ENCODE measurements at places on chromosomes 3 and 15.

DNA sequence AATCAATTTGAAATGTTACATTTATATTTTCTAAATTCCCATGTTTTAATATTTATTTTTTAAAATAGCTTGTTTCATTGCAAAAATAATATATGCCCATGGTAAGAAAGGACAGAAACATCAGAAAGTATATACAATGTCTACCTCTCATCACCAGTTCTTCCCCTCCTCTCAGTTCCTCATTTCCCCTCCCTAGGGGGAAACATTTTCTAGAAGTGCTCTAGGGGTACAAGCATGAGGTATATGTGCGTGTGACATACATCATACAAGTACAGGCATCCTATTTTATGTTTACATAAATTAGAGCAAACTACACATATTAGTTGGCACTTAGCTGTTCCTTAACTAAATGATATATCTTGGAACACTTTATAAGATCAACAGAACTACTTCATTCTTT lies 189.3 kb upstream of the VEPH1 start:
- DNase-seq: no peak

GRCh38 chr15:67781907-67782690 lies 43.2 kb upstream of the SKOR1 start:
- no peak for DNase-seq

DNA sequence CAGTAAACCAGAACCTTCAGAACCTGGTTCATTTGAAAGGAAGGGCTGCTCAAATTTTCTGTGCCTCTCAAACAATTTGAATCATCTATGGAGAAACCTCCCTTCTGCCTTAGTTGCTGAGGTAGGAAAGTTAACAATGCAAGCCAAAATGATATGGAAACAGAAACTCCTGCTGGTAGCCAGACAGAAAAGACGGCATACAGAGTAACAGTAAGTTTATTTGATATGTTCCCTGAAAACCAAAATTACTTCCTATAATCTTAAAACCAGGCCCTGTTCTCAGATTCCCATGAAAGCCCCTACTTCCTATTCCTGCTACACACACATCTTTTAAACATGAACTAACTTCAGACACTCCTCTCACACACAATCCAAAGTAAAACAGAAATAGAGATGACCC lies 86.2 kb downstream of the TBC1D5 start:
- DNase-seq: no peak

- DNase-seq: no peak
Observed at GRCh38 chr3:11140030-11140712, 14.1 kb upstream of the HRH1 start.

- no peak for DNase-seq
Observed at GRCh38 chr3:8593021-8593827, 51.4 kb downstream of the SSUH2 start.

GRCh38 chr3:7813365-7813764 lies 688.3 kb upstream of the LMCD1 start:
- DNase-seq: no peak

- DNase-seq: no peak
Observed at GRCh38 chr3:63661242-63661641, 8.8 kb downstream of the SNTN start.

GRCh38 chr15:68843425-68844311 lies 23.0 kb upstream of the ANP32A start:
- peak; percentile 12 for DNase-seq

- no peak for DNase-seq
Observed at GRCh38 chr3:72395776-72396311, 452.4 kb downstream of the SHQ1 start.

- DNase-seq: no peak
Observed at GRCh38 chr3:176623468-176624150, 573.7 kb downstream of the TBL1XR1 start.

DNA sequence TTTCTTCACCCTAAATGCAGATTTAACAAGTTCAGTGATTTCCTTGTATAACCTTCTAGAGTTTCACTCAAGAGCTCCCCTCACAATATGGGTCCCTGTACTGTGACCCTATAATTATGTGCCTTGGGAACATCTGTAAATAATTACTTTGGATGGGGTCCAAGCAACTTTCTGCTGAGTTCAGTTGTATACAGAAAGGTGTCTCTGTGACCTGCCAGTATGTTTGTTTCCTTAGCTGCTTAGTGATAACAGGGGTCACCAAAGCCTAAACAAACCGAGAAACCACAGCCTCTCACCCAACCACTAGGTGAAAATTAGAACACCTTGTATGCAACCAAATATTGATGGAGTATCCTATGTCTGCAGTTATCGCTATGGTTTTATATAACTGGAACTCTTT lies 29.8 kb upstream of the SLC25A36 start:
- DNase-seq: no peak

- no peak for DNase-seq
Observed at GRCh38 chr3:105686278-105686897, 182.4 kb downstream of the CBLB start.

- DNase-seq: no peak
Observed at GRCh38 chr15:56150204-56150603, 93.5 kb downstream of the RFX7 start.

GRCh38 chr3:47890828-47891612 lies 88.1 kb downstream of the DHX30 start:
- DNase-seq: no peak

DNA sequence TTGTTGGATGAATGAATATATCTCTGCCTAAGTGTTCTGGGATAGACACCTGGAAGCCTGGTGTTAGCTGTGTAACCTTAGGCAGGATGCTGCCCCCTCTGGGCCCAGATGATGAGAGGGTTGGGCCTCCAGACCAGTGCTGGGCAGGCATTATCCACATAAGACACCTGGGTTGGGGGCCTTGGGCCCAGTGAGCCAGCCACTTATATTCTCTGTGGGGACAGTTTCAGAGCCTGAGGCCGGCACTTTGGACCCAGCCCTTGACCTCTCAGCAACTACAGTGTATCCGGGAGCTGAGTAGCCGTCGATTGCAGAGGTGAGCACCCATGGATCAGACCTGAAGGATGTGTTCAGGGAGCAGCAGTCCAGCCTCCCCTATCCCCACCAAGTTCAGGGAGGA lies 2.2 kb downstream of the HEMK1 start:
- DNase-seq: no peak

DNA sequence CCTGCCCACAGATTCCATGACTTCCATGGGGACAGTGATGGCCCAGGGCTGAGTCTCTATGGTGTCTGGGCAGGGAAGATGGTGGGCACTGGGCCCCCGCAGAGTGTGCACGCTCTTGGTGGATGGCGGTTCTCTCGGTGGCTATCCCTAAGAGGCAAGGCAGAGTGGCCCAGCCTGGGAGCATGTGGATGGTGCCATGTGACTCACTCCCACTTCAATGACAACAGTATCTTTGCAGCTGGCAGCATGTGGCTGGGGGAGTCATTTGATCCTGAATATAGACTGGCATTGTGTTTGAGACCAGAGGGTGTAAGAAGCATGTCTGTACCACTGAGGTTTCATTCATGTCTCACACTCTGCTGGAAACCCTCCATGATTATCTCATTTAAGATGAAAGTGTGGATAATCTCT lies 101.2 kb downstream of the CORO2B start:
- no peak for DNase-seq

GRCh38 chr3:40120806-40121205 lies 188.7 kb upstream of the EIF1B start:
- DNase-seq: no peak

GRCh38 chr3:178663201-178663934 lies 127.1 kb downstream of the KCNMB2 start:
- no peak for DNase-seq

GRCh38 chr3:4533489-4534443 lies 40.6 kb downstream of the ITPR1 start:
- no peak for DNase-seq

DNA sequence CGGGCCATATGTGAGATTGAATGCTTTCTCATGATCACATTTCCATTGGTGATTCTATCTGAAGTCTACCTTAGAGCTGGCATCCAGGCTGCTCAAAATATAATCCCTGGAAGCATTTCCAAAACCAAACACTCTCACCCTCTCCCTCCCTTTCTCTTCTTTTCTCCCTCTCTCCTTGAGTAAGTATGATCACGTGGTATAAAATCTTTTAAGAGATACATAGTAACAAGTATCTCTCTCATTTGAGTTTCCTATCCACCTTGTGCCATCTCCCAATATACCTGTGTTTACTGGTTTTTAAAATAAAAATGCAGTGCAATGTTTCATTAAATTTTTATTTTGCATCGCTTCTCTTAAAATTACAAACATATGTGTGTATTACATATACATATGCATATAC lies 350.9 kb upstream of the KCNH8 start:
- DNase-seq: no peak

GRCh38 chr15:48131324-48131723 lies 10.5 kb downstream of the SLC24A5 start:
- DNase-seq: no peak

DNA sequence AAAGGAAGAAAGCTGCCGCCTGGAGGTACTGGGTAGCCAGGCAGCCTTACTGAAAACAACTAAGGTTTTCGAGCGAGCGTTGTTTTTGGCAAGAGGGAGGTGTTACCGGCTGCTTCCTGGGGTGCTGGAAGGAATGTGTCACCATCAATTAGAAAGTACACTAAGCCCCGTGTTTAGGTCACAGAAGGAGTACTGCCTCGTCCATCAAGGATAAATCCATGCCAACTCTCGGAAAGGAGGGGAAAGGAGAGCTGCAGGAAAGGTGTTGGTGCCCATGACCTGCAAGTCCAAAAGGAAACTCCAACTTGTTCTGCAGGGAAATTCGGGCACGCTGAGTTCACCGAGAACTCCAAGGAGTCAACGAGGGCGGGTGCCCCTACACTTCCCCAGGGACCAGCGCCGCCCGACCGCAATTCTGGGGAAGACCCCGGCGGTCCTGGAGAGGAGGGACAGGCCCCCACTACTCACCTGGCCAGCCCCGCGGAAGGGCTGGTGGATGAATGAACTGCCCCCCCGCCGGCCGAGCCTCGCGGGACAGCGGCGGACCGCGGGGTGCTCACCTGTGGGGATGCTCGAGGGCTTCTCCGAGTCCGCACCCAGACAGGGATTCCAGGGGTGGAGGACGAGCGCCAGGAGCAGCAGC lies 542 bp downstream of the PLOD2 start:
- DNase-seq: no peak

DNA sequence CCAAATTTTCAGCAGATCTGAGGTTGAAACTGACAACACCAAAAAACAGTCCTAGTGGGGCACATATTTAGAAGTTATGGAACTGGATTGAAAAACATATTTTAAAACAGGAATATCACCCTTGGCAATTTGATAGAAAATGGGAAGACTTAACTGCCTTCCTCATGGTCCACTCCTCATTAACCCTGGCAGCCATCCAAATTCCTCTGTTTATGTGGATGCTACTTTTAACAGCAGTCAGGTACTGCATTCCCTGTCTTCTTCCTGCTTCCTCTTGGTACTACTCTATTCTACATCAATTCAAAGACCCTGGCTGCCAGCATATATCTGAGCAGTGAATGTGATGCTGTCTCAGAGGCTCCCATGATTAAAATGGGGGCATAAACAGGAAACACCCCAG lies 54.3 kb downstream of the PDE8A start:
- no peak for DNase-seq

DNA sequence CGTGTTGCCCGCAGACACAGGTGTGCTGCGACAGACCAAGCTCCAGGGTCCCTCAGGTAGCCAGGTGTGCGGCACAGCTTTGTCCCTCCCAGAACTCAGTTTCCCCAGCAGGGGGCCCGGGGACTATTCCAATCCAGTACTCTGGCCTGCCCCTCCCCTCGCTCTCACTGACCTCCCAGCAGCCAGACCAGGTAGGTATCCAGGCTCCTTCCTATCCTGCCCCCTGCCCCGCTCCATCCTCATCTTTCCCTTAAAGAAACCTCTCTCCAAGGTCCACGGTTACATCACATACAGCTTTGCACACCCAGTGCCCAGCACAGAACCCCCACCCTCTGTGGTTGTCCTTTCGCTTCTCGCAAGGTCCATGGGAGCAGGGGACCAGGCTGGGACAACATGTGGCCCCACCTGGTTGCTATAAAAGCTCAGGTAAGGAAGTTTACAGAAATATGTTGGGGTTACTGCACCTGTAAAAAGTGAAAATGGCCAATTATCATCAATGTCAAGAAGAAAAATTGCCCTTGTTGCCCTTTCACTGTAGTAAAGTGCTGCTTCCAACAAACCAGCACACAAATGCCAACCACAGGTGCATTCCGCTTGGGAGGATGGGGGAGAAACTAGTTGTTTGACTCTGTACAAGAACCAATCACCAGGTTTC lies 7.3 kb upstream of the CYP11A1 start:
- DNase-seq: no peak

- no peak for DNase-seq
Observed at GRCh38 chr3:102904629-102905028, 469.8 kb downstream of the ZPLD1 start.

DNA sequence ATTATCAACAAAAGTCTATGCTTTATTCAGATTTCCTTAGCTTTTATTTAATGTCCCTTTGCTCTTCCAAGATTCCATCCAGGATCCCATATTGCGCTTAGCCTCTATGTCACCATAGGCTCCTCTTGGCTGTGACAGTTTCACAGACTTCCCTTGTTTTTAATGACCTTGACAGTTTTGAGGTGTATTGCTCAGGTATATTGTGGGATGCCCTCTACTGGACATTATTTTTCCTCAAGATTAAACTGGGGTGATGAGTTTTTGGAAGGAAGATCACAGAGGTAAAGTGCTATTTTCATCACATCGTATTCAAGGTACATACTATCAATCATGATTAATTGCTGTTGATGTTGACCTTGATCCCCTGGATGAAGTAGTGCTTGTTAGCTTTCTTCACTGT lies 99.1 kb upstream of the SMAD3 start:
- no peak for DNase-seq

GRCh38 chr3:185582871-185583270 lies 3.2 kb upstream of the SENP2 start:
- no peak for DNase-seq

DNA sequence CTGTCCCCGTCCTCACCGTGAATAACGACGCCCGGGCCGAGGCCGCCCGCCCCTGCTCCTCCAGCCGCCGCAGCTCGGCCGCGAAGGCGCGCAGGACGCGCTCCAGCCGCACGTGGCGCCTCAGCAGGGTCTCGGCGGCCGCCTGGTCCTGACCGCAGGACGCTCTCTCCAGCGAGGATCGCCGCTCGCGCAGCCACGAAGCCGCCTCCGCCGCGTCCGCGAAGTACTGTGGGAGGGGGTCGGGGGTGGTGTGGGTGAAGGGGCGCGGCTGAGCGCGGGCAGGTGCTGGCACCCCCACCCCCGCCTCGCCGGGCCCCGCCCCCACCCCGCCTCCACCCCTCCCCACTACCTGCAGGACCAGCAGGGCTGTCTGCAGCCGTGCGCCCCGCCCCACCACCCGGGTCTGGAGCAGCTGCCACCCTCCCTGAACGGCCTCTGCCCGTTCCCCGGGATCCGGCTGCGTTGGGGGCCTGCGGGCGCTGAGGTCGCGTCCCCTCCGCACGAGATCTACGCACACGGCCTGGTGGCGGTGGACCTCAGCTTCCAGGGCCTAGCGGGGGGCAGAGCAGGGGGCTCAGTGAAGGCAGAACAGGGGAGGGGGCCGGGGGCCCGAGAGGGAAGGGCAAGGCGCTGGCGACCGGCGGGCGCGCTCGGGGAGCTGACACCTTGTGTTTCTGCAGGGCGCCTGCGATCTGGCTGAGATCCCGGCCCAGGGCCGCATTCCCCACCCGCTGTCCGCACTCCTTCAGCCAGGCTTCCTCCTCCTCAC lies 11.7 kb downstream of the SPTBN5 start:
- no peak for DNase-seq

GRCh38 chr3:103127098-103127630 lies 692.3 kb downstream of the ZPLD1 start:
- DNase-seq: no peak

GRCh38 chr15:98776607-98777281 lies 128.4 kb downstream of the IGF1R start:
- DNase-seq: no peak

GRCh38 chr15:85276508-85276907 lies 103.9 kb upstream of the AKAP13 start:
- no peak for DNase-seq

All from activated CD4-positive, alpha-beta T cell treated with anti-CD3 and anti-CD28 coated beads for 1 hour (primary cell).